Stimulated activated CD8-positive, alpha-beta memory T cell treated with anti-CD3 and anti-CD28 coated beads, Interleukin-4, amount 100 ng/mL, for 24 hours (primary cell): ENCODE measurements at places on chromosomes 3 and 15.
A peak's percentile ranks its signal among the peaks of the same experiment; 100 is the strongest.

DNA sequence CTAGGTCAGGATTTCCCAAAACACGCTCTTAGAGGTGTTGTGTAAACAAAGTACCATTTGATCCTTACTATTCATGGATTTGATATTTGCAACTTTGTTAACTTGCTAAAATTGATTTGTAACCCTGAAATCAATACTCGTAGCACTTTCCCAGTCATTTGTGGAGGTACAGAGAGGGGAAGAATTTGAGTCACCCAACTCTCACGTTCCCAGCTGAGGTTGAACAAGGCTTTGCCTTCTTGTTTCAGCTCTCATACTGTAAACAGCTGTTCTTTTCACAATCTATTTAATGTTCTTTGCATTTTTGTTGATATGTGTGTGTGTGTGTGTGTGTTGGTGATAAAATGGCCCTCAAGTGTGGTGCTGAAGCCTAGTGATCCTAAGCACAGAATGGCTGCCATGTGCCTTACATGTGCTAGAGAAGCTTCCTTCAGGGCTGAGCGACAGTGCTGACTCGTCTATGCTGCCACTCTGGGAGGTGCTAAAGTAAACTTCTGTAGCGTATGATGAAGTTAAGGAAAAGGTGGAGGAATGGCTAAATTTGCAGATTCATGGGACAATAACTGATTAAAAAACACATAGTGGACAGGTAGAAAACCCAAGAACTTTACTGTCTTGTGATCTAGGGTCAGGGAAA lies 173.2 kb downstream of the APBA2 start:
- no peak for DNase-seq

- no peak for DNase-seq
Measured at GRCh38 chr3:196962108-196962929, 6.3 kb downstream of the PIGZ start.

- no peak for DNase-seq
Measured at GRCh38 chr3:97910931-97911351, 61.3 kb downstream of the RIOX2 start.

- DNase-seq, result no peak
Measured at GRCh38 chr3:127745656-127746399, 73.1 kb downstream of the ABTB1 start.

DNA sequence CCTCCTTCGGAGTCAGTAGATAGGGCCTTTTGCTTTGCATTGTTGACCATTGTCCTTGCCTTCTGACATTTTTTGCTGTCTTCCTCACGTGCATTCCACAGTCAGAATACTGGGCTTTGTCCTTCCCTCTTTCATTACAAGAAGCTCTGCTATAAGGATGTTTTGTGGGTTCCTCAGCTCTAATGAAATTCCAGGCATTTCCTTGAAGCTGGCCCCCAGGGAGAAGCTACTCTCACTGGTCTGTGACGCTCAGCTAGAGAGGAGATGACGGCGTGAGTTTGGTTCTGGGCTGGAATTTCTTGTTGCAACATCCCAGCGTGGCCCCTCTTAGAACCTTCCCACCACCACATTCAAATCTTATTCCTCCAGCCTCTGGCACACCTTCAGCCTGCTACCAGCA lies 210.2 kb downstream of the TJP1 start:
- DNase-seq, result no peak

- no peak for DNase-seq
Measured at GRCh38 chr15:65790694-65791334, 1.3 kb downstream of the DENND4A start.

- no peak for DNase-seq
Measured at GRCh38 chr3:51397392-51397791, 6.3 kb downstream of the RBM15B start.

DNA sequence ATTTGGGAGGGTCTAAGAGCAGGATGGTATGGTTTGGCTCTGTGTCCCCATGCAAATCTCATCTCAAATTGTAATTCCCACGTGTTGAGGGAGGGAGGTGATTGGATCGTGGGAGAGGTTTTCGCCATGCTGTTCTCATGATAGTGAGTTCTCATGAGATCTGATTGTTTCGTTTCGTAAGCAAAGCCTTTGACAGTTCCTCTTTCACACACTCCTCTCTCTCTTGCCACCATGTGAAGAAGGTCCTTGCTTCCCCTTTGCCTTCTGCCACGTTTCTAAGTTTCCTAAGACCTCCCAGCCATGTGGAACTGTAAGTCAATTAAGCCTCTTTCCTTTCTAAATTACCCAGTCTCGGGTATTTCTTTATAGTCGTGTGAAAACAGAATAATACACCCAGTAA lies 553.7 kb downstream of the TAFA4 start:
- DNase-seq, result no peak

GRCh38 chr15:64997745-64998375 lies 8.1 kb upstream of the SPG21 start:
- DNase-seq, result no peak

GRCh38 chr15:31486506-31486905 lies 159.9 kb downstream of the KLF13 start:
- no peak for DNase-seq

- peak; percentile 53 for DNase-seq
Measured at GRCh38 chr3:50154840-50155490, at the start of gene SEMA3F. Gene SEMA3F, plus strand, starts transcription at chr3:50155324. Its CDS starts 4,299 bp downstream, at chr3:50159623.

DNA sequence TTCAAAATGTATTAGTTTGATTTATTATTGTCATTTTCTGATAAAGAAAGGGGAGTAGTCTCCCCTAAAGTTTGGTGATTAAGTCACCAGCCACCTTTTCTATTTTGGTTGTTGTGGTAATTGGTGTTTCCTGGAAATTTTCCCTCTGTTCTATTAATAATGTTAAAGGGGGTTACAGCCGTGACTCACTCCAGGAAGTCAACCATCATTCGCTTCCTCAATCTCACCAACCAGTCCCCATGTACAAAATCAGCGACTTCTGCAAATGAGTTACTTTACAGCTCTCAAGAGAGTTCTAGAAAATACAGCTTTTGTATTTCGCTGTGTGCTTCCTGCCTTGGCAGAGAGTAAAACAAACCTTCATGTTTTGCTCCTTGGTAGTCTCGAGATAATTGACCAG lies 285.1 kb downstream of the LPP start:
- DNase-seq, result peak; percentile 7

GRCh38 chr3:194749631-194750490 lies 64.2 kb downstream of the FAM43A start:
- DNase-seq, result no peak

GRCh38 chr3:166127969-166128368 lies 290.7 kb upstream of the BCHE start:
- no peak for DNase-seq

DNA sequence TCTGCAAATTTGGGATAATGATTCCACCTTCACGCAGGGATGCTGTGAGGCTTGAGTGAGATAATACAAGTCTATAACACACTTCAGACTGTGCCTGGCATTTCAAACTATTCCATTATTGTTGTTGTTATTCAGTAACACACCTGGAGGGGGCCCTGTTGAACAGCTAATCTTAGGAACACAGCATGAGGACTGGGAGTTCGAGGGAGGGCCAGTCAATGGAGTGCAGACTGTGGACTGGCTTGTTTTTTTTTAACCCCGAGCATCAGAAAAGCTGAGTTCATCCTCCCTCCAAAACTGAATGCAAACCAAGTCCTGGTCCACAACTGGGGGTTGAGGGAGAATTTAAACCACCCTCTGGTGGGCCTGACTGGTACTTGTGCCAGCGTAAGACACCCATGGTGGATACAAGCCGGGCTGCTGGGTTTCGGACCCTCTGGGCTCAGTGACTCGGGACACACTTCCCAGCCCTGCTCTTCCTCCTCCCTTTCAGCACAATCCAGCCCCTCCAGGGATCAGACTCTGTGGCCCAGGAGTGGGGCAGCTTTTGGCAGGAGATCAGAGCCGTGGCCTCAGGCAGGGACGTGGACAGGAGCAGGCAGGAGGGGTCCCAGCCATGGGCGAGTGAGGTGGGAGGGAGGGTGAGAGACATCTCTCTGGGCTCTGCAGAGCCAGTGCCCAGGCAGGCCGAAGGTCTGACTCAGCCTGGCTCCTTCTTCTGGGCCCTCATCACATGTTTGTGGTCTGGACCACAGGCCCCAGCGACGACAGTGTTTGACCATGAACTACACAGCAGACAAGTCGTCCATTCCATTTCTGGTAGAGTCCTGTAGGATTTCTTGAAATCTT lies 36.3 kb upstream of the MEX3B start:
- no peak for DNase-seq

- DNase-seq, result no peak
Measured at GRCh38 chr3:168077091-168077490, 18.6 kb downstream of the GOLIM4 start.

DNA sequence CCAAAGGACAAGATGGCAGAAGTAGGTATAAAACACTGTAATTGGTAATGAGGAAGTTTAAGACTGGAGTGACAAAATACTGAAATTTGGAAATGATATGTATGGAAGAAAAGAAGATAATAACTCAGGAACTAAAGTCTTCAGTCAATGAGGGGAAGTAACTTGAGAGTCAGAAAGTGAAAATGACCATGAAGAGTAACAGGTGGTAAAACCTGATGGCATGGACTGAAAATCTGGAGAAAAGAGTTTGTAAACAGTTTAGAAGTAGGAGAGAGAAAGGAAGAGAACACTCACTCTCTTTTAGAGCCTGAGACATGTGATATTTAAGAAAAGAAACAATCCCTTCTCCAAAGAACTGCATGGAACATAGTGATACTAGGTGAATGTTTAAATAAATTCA lies 387.9 kb downstream of the PYDC2 start:
- DNase-seq, result no peak

DNA sequence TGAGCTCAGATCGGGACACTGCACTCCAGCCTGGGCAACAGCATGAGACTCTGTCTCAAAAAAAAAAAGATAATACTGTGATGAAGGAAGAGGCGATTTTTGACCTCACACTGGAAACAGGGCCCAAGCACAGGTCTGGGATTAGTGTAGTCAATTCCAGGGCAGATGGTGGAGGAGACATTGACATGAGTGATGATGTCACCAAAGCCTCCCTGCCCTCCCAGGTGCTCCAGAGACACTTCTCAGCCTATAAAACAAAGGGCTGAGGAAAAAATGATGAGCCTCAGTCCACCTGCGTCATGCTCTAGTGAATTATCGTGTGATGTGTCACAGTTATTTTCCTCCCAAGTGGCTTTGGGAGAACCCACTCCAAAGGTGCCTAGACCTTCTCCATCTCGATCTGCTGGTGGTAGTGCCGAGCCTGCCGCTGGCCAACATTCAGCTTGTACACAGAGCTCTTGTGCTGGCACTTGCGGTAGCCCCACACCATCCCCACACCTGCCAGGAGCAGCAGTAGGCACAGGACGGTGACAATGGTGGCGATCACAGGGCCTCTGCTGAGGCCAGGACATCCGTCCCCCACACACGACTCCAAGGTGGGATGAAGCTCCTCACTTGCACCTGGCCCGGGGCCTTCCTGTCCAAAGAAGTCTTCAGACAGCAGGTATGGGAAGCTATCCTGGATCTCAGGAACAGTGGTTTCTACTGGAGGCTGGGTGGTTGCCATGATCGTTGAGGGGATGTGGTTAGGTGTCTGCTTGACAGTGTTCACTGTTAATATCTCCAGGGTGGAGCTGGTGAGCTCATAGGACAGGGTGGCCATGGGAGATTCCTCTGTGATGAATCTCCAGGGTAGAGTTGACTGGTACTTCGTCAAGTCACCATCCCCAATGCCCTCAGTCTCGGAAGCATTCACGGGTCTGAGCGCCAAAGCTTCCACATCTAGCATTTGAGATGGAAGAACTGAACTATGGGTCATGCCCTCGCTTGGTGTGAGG lies 38.8 kb downstream of the CRTAP start:
- DNase-seq, result no peak

GRCh38 chr3:42443292-42443691 lies 32.9 kb upstream of the LYZL4 start:
- DNase-seq, result no peak

DNA sequence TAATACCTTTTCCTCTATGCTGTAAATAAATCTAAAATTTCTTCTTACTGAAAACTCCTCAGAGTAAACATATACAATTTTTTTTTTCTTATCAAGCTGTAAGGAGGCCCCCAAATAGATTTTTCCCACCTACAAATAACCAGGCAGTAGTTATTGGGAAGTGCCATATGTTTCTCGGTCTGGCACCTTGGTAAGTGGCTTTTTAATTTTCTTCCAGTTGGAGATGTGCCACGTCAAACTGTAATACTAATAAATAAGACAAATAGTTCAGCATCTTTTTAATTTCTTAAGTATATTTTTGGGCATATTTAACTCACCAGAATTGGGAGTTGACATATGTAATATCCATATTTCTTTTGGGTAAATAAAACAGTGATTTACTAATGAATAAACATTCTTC lies 346.3 kb downstream of the DIPK2A start:
- DNase-seq, result no peak

- no peak for DNase-seq
Measured at GRCh38 chr15:71201477-71201876, 86.2 kb downstream of the THSD4 start.

DNA sequence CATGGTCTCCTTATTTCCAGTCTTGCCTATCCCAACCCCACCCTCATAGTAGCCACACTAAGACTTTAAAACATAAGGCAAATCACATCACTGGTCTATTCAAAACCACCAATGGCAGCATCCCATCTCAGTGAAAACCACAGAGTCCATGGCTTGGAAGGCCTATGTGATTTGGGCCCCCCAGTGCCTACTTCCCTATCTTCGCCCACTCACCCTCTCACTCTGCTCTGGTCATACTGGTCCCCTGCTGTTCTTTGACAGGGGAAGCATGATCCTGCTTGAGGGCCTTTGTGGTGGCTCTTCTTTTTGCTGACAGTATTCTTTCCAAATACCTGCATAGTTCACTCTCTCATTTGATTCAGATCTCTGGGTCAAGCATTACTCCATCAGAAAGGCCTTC lies 3.3 kb downstream of the GTF2A2 start:
- DNase-seq, result no peak

- no peak for DNase-seq
Measured at GRCh38 chr3:138494607-138494929, 60.2 kb downstream of the ESYT3 start.

GRCh38 chr3:116050311-116050915 lies 394.9 kb downstream of the LSAMP start:
- no peak for DNase-seq

GRCh38 chr3:175103298-175103697 lies 244.2 kb downstream of the NAALADL2 start:
- no peak for DNase-seq
